ENCODE measurements at places on chromosomes 1 and 21. TPM values are rescaled to one million over a fixed set of nuclear protein-coding genes. Genes with fewer than 3 reads are reported as not detected.

The TMEM200B gene
- 5.7 TPM for total RNA-seq

The TEKT2 gene
- 0.32 TPM for total RNA-seq

The PALMD gene
- total RNA-seq, result 14.3 TPM

The TSPEAR gene
- total RNA-seq, result 0.26 TPM

The NECTIN4 gene
- total RNA-seq, result 5.6 TPM

The PAFAH2 gene
- total RNA-seq, result 13.6 TPM

The ARL8A gene
- total RNA-seq, result 91.2 TPM

The FMOD gene
- 36.6 TPM for total RNA-seq

The CCT8 gene
- total RNA-seq, result 111 TPM

The CLEC20A gene
- not detected for total RNA-seq

The CYP4X1 gene
- total RNA-seq, result 8.8 TPM
